Activated CD8-positive, alpha-beta T cell treated with anti-CD3 and anti-CD28 coated beads, Interleukin-2, amount 10 ng/mL, durations not matched to agents 7 days and 5 days (primary cell): ENCODE measurements at places on chromosomes 3 and 15.

- no peak for DNase-seq
Measured at GRCh38 chr3:139756529-139757103, 78.8 kb upstream of the NMNAT3 start.

GRCh38 chr3:158789592-158789991 lies 12.3 kb upstream of the MFSD1 start:
- DNase-seq: no peak

- no peak for DNase-seq
Measured at GRCh38 chr15:54289590-54290136, 311.4 kb downstream of the UNC13C start.

DNA sequence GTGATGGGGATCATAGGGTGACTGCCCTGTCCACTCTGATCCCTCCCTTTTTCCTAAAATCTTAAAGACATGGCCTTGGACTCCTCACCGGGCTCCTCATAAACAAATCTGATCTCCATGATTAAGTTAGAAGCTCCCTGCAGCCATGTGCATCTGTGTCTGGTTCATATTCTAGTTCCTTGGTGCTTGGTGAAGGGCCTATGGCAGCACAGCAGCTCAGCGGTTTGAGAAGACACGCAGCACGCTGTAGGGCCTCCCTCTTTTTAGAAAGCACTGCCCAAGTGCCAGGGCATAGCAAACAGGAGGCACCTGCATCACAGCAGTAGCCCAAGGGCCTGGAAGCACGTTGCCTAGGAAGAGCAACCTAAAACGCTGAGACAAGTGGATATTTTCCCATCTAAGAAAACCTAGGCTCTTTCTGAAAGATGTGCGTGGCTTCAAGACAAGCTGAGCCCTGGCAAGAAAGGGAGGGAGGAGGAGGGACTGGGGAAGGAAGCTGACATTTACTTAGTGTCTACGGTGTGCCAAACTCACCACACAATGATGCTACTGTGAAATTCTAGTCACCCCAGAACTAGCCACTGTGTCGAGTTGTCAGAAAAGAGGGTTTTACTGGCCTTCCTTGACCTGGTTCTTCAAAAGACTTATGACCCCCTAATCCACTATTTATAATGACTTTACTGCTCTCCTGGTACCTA lies 14.9 kb upstream of the ULK3 start:
- peak; percentile 41 for DNase-seq

- DNase-seq: peak; percentile 10
Measured at GRCh38 chr15:45469441-45469840, 53.1 kb downstream of the SLC30A4 start.

DNA sequence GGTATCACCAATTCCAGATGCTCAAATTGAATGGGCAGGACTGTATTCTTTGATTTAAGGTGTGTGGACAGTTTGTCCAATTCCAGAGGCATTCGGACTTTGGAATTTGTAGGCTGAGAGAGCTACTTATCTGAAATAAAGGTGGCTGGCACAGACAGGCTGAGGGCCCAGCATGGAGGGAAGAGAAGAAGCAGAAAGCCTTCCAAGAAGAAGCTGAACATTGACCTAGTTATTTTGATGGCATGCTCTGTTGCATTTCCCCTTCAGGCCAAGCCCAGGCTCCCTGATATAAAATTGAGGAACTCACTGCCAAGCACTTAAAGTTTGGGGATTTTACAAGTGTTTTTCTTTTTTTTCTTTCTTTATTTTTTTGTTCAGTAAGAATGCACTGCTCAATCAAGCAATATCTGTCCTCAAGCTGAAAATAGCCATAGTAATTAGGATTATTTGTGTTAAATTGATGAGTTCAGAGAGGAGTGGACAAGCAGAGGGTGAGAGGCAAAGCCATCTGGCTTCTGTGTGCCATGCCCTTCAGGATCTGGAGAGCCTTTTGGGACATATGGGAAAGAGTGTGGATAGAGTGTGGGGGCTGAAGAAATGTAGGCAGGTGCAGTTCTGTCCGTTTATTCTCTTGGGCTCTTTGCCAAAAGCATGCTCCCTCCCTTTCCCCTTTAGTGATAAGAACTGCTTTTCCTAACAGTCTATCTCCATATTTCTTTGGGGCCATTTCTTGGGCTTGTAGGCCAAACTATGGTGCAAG lies 148.9 kb downstream of the OXSM start:
- DNase-seq: no peak

DNA sequence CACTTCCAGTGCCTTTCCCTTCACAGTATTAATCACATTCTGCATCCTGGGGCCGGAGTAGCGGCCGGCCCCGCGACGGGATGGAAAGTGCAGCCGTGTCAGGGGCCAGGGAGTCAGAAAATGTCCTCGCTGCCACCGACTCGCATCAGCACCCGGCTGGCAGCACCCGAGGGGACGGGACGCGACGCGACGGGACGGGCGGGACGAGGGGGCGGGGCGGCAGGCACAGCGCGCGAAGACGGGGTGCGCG lies 353 bp downstream of the ATG3 start:
- no peak for DNase-seq

DNA sequence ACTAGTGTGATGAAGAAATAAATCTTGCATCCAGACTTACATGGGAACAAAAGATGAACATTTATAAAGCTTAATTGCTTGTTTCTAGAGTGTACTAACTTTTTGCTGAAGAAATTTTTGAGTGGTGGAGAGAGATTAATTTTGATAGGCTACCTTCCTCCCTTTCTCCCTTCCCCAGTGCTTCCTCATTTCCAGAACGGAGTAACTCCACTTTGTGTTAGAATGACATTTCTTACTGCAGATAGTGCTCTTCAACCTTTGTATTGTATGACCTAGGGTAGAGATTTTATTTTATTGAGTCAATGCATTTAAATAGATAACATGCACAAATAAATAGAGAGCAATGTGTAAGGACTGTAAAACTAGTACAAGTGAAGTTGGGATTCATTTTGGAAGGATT lies 1.9 kb downstream of the ATP1B3 start:
- DNase-seq: no peak

- no peak for DNase-seq
Measured at GRCh38 chr15:65996901-65997300, 127.6 kb downstream of the RAB11A start.

DNA sequence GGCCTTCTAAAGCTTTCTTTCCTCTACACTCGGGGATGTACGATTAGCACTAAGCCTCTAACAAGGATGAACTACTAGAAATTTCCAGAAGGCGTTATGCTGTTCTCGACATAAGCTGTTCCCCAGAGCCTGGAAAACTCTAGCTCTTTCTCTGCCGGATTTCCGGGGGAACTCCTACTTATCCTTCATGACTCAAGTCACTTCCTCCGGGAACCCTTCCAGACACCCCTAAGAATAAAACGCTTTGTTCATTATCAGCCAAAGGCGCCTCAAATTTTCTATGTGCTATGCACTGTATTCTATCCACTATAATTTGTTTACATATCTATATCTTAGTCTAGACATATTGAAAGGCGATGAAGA lies 455 bp upstream of the SNAP23 start:
- peak; percentile 46 for DNase-seq

DNA sequence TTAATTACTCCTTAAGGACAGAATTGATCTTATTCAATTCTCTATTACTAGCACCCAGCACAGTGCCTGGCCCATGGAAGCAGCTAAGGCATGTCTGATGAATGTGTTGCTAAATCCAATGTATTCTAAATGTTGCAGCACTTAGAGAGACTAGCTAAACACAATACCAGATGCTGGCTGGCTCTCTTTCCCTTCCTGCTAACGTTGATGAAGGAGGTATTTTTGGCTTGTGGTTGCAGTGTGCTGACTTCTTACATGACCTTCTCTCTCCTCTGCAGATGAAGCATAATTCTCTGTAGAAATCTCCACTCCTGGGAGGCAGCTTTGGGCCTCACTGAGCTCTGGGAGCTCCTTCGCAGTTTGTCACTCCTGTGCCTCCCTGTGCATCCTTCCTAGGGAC lies 183.6 kb downstream of the PEX5L start:
- DNase-seq: no peak

DNA sequence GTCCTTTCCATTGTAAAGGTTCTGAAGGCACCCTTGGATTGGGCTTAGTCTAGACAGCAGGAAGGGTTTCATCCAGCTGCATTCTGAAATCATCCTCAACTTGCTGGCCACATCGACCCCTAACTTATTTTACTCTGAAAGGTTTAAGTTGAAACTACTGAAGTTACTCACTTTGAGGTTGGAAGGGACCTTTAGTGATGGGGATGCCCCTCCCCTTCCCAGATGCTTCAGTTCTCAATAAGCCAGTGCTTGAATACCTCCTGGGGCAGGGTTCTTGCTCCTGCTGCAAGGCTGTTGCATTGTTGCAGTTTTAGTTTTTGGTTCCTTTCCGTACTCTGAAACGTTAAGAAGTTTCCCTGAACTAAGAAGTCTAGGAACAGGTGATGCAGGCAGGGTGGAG lies 26.4 kb downstream of the FGD5 start:
- DNase-seq: no peak

DNA sequence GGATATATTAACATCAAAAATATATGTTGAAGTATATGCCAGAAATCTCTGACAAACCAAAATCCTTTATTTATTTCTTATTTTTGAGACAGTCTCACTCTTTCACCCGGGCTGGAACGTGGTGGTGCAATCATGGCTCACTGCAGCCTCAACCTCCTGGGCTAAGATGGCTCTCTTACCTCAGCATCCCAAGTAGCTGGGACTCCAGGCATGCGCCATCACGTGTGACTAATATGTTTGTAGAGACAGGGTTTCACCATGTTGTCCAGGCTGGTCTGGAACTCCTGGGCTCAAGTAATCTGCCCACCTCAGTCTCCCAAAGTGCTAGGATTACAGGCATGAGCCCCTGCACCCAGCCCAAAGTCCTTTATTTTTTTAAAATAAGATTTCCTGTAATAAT lies 11.9 kb downstream of the FAIM start:
- DNase-seq: no peak

DNA sequence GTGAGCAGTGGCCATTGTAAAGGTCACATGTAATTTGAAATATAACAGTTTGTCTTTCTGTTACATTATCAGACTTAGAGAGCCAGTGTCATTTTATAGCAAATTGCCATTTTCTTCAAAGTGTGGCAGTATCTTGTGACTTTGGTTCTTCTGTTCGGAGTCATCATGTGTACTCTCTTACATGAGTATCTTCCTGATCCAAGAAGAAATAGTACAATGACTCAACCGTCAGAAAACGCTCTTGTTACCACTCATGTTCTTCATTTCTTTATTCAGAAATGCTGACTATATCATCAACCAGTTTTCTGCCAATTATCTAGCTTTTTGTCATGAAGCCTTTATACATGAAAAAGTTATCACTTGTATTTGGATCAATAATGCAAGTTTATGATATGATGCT lies 93.6 kb upstream of the CGNL1 start:
- no peak for DNase-seq

GRCh38 chr3:37766797-37767776 lies 94.6 kb upstream of the CTDSPL start:
- DNase-seq: no peak

GRCh38 chr3:47799733-47800132 lies 3.2 kb upstream of the DHX30 start:
- DNase-seq: no peak

DNA sequence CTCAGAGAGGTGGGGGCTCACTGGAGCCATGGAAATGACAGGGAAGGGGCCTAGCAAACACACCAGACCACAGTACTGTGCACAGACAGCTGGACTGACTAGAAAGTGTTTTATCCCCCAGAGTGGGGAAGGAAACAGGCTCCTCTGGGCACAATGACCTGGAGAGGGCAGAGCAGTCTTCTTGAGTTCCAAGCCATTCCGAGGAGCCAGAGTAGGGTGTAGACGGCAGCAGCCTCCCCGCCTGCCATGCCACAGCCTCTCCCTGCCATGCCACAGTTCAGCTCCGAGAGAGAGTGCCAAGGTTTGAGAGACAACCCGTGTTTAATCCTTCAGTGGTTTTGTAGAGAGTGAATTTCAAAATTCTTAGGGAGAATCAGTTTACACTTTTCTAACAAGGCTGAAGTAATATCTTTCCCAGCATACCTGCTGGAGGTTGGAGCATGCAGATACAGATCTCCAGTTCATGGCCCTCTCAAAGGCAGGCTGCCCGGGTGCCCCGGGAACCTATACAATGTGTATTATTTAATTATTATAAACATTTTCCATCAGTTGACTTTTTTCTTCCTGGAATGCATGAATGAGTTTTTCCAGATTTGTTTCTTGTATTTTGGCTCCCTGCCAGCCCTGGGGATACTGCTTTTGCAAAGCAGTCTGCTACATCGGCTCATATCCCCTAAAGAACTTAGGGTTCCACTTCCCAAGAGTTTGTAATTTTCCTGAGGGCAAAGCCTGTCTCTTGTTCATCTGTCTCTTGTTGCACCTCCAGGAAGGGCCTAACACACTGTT lies 3.2 kb downstream of the PODXL2 start:
- DNase-seq: no peak

DNA sequence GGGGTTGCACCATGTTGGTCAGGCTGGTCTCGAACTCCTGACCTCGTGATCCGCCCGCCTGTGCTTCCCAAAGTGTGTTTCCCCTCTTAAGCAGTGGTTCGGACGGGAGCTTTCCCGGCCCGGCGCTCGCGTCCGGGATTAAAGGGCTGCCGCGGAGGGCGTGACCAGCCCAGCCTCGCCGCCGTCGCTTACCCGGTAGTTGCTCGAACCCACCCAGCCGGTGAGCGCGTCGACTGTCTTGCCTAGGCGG lies 513 bp downstream of the CLASP2 start:
- DNase-seq: peak; percentile 71

- no peak for DNase-seq
Measured at GRCh38 chr3:76824658-76825240, 215.2 kb upstream of the ROBO2 start.

DNA sequence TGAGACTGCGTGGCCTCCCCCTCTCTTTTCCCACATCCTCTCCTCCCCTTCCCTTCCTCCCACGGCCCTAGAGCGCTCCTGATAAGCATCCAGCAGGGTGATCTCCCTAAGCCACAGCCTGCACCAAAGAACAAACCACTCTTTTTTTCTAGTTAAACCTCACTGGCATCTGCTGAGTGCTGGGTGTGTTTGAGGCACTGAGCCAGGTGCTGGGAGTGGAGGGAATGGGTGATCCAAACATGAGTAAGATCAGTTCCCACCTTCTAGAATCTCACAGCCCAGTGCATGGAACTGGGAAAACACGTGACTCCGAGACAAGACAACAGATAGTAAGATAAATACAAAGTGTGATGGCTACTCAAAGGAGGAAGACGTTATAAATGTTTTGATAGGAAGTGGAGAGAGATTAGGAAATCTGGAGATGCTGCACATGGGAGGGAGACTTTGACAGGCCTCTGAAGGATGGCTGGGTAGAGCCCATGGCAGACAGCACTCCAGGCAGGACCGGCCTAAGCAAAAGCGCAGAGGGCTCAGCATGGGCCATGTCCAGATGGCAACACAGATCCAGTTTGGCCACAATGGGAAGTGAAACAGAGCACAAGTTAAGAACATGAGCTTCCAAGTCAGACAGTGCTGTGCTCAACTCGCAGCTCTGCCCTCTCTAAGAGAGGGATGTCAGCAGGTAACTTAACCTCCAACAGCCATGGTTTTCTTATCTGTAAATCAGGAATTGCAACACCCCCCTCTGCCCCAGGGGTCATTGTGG lies 55.6 kb downstream of the CCR3 start:
- DNase-seq: no peak

GRCh38 chr15:63655683-63656372 lies 58.6 kb downstream of the FBXL22 start:
- no peak for DNase-seq
